Foreskin keratinocyte (primary cell): ENCODE measurements at places on chromosomes 5 and 9. TPM values are rescaled to one million over a fixed set of nuclear protein-coding genes. Genes with fewer than 3 reads are reported as not detected.

Gene HTR1A
- total RNA-seq: not detected in 2 replicates

Gene ANKRD31
- 0.07 and 0.10 TPM in 2 replicates for total RNA-seq

Gene ISL1
- 5.5 and 8.6 TPM in 2 replicates for total RNA-seq

Gene RNF183
- total RNA-seq: not detected in 2 replicates

Gene ARID3C
- 0.07 and 0.17 TPM in 2 replicates for total RNA-seq

Gene FCN2
- not detected in 2 replicates for total RNA-seq
